NCI-H187 treated with DMSO at 0.1 percent for 48 hours (cell line): ENCODE measurements at places on chromosomes 4 and X.

GRCh38 chr4:176902710-176903323 is 110.1 kb upstream of the VEGFC start:
- no peak for DNase-seq

- no peak for DNase-seq
Measured at GRCh38 chr4:14865804-14866203, 136.5 kb upstream of the CPEB2 start.

- no peak for DNase-seq
Measured at GRCh38 chr4:27412613-27413012, 552.0 kb downstream of the STIM2 start.

- DNase-seq, result no peak
Measured at GRCh38 chrX:100373673-100374072, 36.4 kb downstream of the PCDH19 start.
